Fibroblast of skin of right quadriceps (primary cell): ENCODE measurements at places on chromosomes 12 and 14.
A peak's percentile ranks its signal among the peaks of the same experiment; 100 is the strongest.

DNA sequence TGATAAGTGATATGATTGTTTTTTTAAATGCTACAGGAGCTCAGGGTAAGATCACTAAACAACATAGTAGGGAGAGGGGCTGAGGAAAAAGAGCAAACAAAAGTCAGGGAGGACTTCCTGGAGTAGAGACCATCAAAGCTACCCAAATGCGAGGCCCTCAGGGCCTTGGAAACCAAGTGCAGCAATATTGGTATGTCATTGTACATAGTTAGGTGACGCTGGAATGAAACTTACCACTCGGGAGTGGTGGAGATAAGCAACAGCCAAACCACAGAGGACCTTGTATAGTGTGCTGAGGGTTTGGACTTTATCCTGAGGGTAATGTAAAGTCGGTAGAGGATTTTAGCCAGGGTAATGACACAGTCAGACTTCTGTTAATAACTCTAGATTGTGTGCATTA, 13.8 kb downstream of the KITLG start:
- no peak for DNase-seq

DNA sequence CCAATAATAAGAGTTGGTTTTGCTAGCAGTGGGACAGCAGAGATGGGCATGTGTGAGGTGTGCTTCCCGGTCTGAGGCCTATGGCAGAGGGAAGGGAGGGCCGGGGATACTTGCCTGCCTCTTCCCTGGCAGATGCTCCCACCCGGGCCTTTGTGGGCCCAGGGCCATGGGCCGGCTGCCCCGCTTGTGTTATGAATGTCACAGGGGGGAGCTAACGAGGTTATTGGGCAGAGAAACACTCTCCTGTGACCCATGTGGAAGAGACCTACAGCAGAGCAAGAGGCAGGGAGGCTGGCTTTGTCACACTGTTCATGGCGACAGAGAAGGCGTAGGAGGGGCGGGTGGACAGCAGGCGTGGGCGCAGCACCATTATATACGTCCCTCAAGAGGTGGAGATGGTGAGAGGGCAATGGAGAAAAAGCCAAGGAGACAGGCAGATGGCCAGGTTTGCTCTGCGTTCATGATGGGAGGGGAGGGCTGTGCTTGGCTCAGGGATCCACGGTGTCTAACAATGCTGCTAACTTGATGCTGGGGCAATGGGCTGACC, 13.3 kb downstream of the CCND2 start:
- no peak for DNase-seq

- no peak for DNase-seq
These were observed 46.5 kb downstream of the PTPRB start for GRCh38 chr12:70590549-70591226.

- DNase-seq: no peak
These were observed 12.2 kb downstream of the LLPH start for GRCh38 chr12:66118240-66118891.

DNA sequence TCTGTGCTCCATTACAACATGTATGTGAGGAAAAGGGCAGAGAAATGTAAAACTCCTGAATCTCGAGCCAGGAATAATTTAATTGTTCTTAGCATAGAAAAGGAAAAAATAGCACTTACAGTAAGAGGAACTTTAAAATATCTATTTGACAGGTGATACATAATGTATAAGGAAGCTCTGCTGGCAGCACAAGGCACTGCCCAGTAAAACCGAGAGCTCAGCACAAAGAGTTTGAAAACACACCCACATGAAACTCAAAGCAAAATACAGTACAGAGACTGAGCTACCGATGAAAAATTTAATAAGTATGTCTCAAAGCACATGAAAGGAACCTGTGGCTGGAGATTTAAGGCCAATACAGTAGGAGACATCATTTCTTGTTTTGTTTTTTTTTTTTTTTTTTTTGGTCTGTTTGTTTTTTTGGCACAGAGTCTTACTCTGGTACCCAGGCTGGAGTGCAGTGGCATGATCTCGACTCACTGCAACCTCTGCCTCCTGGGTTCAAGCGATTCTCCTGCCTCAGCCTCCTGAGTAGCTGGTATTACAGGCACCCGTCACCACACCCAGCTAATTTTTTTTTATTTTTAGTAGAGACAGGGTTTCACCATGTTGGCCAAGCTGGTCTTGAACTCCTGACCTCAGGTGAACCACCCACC, 19.2 kb downstream of the CLIP1 start:
- no peak for DNase-seq

DNA sequence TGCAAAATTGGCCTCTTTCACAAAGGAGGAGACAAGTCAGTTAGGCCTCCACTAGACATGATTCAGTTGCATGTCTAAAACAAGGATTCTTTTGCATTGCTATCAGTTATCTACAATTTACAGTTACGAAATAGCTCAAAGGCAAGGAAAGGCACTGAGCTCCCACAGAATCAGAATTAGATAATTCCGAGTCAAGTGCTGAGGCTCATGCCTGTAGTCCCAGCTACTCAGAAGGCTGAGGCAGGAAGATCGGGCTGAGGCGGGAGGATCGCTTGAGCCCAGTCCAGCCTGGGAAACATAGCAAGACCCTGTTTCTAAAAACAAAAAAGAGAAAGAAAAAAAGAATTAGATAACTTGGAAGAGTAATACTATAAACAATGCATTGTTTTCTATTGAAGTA, 12.3 kb upstream of the RTRAF start:
- no peak for DNase-seq

GRCh38 chr14:75368333-75368732, 59.5 kb upstream of the JDP2 start:
- DNase-seq: no peak

DNA sequence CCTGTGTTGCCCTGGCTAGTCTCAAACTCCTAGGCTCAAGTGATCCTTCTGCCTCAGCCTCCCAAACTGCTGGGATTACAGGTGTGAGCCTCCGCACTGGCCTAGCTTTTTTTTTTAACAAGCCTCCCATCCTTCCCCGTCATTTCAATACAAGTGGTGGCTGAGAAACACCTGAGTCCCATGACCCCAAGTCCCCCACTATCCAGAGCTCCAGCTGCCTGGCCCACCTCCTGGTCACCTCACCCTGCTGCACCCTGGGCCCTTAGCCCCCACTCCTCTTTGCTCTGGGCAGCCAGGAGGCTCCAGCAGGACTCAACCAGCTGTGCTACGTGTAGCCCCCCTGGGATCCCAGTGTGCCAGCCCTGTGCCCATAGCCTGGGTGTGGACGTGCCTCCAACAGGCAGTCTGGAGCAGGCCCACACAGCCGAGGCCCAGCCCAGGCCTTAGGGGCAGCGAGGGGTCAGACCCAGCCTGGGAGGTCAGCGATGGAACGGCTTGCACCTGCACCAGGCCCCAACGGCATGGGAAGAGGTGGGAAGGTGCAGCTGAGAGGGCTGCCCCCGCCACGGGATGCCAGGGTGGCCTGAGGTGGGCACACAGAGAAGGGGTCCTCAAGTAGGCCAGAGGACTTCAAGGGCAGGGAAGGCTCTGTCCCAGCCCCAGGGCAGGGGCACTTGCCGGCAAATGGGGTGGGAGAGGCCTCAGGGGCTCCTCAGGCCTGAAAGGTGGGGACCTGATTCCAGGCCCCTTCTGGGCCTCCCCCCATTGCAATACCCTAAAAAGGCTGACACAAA, 6.5 kb downstream of the AHNAK2 start:
- no peak for DNase-seq

GRCh38 chr12:356276-356988, 32.7 kb downstream of the KDM5A start:
- DNase-seq: peak; percentile 34

DNA sequence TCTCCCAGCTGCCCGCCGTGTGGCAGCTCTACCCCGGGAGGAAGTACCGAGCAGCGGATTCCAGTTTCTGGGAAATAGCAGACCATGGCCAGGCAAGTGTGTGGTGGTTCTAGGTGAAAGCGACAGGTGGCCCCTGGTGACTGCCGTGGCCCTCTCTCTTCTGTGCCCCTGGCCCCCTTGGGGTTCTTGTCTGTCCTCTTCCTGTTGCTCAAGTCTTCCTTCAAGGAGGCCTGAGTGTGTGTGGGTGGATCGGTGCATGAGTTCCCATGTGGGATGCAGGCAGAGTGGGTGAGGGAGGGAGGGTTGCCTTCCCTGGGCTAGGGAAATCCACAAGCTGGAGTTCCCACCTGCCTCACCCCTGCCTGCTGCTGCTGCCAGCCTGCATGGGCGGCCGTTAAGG, 4.6 kb downstream of the TCL1B start:
- no peak for DNase-seq

DNA sequence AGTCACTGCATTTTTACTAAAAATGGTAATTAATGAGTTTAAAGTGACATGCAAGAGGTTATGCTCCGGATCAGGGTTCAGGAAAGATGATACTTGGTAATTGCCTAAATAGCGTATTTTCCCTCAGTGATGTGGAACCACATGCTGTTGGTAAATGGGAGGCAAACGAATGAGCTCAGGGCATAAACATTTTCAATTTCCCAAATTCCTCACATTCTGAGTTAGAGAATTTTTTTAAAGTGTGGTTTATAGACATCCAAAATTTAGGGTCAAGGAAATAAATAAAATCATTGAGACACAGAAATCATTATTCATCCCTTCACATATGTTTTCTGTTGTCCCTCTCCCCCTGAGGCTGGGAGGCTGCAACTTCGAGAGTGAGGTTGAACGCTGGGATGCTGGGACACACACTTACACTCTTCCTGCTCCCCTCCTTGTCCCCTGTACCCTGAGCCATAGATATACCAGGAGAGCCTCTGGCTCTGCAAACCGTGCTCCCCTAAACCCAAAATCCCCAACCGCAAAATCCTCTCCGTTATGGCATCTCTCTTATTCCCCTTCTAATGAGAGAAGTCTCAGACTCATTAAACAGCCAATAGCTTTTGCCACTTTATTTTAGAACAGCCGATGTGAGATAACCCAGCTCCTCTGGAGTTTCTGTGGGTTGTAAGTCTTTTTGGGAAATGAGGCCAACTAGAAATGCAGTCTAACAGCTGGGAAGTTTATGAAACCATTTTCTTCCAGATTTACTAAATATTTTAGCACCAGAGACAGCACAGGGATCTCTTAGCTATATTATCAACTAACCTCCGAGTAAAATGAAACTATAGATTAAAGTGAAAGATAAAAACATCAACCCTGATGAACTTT, 21.4 kb upstream of the ADGRD1 start:
- DNase-seq: peak; percentile 76

DNA sequence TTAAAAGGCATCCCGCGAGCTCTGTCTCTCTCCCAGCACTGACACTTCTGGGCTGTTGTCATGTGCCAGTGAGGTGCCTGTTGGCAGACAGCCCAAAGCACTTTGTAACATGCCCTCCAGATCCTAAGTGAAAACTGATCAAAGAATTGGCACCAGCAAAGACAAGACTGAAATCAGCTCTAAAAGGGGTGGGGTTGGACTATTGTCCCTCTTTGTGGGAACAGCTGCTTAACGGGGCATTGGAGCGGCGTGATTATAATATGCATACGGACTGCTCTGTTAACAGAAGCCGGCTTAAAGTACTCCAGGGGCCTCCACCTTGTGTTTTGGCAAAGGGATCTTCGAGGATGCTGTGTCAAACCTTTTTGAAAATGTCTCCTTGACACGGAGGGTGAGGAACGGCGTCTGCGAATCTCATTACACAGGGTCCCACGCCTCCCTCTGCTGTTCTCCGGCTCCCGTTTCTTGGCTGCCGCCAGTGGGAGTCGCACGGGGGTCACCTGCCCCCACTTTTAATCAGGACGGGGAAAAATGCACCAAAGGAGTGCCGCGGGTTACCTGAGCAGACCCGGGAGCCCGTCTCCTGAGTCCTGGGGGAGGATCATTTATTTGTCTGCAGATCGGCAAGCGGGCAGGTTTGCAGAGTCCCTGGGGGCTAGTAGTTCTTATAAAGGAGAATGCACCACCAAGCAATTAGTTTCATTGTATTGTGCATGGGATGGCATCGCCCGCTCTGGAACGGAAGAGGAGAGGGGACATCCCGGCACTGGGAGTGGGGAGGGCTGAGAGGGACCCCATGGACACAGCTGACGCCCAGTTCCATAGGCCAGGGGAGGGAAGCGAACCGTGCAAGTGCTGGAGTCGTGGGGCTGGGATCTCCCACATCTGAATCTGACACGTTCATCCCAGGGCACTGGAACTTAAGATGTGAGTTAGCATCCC, 44.3 kb downstream of the SPRING1 start:
- no peak for DNase-seq

DNA sequence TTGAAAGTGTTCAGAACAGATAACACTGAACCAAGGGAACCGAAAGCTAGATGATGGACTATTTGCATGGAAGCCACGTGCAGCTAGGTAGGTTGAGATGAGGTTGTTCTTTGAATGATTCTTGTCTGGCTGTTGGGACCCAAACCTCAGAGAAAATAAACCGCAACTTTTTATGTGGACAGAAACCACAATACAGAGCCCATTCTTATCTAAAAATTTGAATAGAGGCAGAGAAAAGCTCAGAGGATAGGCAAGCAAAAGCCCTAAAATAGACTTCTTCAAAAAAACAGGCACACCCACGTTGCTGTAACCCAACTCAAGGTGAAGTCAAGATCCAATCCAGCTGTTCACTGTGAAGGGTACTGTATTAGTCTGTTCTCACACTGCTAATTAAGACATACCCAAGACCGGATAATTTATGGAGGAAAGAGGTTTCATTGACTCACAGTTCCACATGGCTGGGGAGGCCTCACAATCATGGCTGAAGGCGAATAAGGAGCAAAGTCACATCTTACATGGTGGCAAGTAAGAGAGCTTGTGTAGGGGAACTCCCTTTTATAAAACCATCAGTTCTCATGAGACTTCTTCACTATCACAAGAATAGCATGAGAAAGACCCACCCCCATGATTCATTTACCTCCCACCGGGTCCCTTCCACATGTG, 353.8 kb downstream of the AACS start:
- no peak for DNase-seq

DNA sequence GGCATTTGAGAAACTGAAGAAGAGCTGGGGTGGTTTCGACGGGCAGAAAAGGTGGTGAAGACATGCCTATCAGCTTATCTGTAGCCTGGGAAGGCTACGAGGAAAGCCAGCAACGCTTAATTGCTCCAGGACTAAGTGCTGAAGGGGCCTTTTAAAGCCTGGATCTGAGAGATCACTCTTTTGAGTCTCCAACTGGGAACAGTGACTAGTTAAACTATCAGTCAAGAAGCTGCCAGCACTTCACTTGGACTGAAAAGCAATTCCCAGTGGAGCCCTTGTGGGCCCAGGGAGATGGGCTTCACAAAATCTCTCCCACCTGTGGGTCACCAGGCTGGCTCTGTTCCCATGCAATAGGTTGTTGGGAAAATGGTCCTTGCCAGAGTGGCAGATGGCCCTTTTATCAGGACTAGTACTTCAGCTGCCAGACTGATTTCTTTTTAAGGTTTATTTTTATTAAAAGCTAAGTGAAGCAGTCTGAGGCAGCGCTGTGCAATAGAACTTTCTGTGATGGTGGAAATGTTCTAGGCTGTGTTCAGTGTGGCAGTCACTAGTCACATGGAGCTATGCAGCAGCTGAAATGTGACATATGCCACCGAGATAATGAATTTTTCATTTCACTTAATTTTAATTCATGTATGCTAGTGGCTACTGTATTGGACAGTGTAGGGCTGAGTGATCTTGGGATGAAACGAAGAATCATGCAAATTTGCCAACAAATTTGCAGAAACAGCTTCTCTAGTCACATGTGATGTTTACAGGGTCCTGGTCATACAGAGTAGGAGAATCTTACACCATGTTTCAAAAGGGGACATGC, 276.8 kb downstream of the PCNX1 start:
- DNase-seq: no peak
